NCI-H1694 treated with DMSO at 0.1 percent for 48 hours (cell line): ENCODE measurements at places on chromosomes 3 and 15.
A peak's percentile ranks its signal among the peaks of the same experiment; 100 is the strongest.

DNA sequence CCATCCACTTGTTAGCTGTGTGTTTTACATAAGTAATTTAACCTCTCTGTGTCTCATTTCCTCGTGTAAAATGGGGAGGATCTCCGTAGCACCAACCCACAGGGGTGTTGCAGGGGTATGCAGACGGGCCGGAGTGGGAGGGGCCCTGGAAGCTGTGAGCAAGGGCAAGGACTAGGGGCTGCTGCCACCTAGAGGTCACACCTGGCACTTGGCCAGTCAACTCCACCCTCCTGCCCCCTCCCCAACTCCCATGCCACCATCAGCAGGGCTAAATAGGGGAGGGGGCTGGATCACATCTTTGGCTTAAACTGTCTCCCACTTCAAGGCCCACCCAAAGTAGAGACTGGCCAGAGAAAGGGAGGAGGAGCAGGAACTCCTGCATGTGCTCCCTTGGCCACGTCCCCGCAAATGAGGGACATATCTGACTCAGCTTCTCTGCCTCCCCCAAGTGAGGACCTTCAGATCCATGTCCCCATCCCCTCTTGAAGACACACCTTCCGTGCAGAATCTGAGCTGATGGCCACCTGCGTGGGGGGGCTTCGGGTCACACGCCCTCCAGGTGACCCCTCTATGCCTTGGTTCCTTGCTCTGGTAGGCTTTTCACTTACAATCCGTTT, 2.6 kb downstream of the CCDC9B start:
- DNase-seq = peak; percentile 46

DNA sequence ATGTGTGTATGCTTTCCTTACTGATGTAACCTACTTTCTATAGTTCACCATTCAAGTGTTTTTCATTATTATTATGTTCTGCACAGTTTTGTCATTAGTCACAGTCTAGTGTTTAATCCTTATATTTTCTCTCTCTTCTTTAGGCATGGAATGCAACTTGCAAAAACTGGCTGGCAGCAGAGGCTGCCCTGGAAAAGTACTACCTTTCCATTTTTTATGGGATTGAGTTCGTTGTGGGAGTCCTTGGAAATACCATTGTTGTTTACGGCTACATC, 6.9 kb downstream of the SUCNR1 start:
- DNase-seq = no peak

DNA sequence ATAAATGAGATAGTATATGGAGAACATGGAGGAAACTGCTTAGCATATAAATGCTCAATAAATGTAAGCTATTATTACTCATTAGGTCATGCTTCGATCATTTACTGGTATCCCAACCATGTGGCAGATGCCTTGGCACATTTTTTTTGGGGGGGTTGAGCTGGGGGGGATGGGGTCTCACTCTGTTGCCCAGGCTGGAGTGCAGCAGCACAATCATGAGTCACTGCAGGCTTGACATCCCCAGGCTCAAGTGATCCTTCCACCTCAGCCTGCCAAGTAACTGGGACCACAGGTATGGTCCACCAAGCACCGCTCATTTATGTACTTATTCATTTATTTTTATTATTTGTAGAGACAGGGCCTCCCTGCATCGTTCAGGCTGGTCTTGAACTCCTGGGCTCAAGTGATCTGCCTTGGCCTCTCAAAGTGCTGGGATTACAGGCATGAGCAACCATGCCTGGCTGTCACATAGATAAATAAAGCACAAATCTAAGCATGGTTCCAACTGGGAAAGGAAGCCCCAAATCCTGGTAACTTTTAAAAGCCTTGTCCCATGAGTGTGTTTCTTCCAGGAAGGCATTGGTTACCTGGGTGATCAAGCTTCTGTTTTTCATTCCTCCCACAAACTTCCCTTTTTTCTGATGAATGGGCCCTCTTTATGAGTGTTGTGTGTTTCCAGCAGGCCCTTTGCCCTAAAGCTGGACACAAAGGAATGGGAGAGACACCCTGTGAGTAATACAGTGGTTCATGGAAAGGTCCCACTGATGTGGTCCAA, 147.4 kb upstream of the UMPS start:
- DNase-seq = no peak

- DNase-seq = no peak
These were observed 347.3 kb downstream of the CNTN3 start for GRCh38 chr3:74267131-74267530.

DNA sequence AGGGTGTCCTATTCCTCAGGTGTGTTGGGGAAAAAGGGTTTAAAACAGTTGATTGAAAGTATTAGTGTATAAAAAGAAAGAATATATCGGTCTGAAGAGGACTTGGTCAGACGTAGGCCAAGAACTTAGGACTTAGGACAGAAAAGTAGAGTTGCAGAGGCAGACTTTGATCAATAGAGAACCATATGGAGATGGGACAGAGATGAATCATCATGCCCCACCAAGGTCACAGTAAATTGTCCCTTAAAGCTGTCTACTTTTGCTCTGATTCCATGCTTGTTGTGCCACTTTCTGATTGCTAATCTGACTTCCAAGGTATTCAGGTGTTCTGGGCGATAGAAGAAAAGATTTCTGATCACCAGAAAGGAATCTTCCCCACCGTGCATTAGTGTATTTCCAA, 52.9 kb upstream of the ZDHHC23 start:
- no peak for DNase-seq

- no peak for DNase-seq
These were observed 58.4 kb downstream of the NR1D2 start for GRCh38 chr3:24003466-24003865.

DNA sequence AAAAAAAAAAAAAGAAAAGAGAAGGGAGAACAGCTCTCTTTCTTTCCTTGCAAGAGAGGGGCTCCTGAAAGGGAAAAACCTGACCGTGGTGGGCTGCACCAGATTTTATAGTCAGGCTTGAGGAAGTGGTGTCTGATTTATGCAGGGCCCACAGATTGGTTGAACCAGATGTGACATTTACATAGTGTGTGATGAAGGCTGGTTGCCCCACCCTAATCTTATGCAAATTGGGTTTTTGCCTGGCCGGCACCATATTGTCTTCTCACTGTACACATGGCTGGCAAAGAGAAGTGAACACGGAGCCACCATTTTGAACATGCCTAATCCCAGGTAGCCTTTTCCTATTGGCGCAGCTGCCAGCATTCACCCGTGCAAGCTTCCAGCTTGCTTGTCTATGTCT, 154.4 kb downstream of the OXSM start:
- DNase-seq = no peak
